KG1 (cell line): ENCODE measurements at places on chromosomes 2 and 18.

GRCh38 chr2:99890568-99891427, 251.6 kb downstream of the AFF3 start:
- no peak for DNase-seq

DNA sequence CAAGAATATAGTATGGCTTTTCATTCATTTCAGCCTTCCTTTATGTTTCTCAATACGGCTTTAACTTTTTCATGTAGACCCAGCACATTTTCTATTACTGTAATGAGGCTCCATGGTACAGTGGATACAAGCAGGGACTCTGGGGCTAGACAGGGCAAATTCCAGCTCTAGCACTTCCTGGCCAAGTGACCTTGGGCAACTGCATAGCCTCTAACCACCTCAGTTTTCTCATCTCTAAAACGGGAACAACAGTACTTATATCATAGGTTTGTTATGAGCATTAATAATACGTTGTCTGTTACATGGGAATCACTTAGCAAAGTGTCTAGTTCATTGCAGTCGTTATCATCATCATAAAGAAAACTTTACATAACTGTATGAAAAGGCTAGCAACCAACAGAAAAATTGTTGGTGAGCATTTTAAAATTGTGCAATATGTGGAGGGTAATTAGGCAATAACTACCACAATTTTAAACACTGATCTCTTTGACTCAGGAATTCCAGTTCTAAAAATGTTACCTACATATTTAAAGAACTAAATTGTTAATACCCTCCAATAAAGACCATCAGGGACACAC, 13.7 kb upstream of the RMDN2 start:
- no peak for DNase-seq

- no peak for DNase-seq
These were observed 34.2 kb downstream of the MRPS9 start for GRCh38 chr2:105072039-105072438.

- DNase-seq, result no peak
These were observed 886.5 kb downstream of the CNTNAP5 start for GRCh38 chr2:124911560-124911959.

DNA sequence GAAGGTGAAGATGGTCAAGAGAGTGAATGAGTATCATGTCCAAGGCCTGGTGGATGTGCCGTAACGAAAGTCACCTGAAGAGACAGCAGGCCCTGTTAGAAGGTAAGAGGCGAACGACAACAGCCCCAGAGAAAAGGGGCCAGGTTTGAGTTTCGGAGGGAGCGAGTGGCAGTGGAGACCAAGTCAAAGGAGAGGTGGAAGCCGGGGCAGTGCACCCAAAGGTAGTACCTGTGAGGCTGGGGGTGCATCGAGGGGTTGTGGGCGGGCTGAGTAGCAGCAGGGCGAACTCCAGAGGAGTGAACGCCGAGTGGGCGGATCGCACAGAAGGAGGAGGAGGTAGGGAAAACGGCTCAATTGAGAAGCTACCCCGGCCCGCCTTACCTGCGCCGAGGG, 358 bp downstream of the USP37 start:
- DNase-seq, result no peak

DNA sequence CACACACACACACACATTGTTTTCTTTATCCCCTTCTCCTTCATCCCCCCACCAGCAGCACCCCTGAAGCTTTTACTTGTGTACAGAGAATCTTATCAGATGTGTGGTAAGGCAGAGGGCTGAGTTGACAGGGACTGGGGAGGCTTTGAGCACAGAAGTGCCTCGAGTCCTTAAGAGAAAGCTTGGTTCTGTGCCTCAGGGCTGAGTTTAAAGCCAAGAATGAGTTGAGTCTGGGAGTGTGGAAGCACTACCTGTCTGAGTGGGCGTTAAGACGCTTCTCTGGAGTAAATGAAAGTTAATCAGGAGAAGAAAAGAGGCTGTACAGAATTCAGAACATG, 2.7 kb downstream of the ID2 start:
- peak; percentile 45 for DNase-seq

GRCh38 chr2:215698566-215698965, 262.7 kb upstream of the FN1 start:
- DNase-seq, result no peak

GRCh38 chr2:201233812-201234662, 26.3 kb upstream of the CASP8 start:
- DNase-seq, result no peak
